Stimulated activated CD4-positive, alpha-beta T cell treated with anti-CD3 and anti-CD28 coated beads, Interleukin-1b, Interleukin-23, amount 100 ng/mL, for 4 hours (primary cell): ENCODE measurements at places on chromosomes 2 and 18.

DNA sequence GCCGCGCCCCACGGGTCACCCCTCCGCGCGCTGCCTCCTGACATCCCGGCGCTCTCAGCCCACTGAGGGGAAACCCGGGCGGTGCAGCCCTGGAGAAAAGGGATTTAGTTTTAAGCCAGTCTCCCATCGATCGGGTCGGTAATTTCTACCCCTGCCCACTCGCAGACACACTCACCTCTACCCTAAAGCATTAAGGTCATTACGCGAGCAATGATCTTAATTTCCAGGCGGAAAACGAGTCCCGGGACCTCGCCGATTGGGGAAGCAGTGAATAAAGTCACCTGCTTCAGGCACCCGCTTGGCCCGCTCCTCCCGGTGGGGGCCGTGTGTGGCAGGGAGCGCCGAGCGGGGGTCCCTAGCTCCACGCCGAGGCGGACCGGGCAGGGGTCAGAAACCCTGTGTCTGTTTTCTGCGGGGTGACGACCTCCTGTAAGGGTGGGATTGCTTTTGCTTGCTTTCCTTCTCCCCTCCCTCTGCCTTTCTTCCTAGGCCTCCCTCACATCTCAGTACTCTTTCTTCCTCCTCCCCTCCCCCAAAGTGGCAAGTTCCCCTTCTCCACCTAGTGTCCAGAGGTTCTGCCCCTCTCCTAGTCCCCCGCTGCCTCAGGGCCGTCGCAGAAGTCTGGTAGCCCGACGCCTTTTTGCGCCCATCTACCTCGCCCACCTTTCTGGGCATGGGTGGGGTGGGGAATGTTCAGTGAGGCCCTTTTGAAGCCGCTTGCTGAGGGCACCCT is 142.6 kb downstream of the MEIS1 start:
- DNase-seq = no peak

DNA sequence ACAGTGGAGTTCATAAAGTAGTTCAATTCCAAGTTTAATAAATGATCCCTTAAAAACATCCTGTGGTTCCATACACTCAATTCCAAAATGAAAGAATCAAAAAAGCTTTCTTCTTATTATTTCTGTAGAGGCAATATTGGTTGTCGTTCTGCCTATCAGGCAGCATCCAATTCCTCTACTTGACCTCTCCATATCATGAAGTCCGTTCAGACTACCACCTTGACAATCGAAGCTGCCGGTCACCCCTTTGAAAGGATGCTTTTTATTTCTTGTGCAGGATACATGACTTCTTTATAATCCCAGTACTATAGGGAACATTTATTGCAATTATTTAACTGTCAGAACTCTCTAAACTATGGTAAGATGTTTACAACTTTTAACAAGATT is 3.3 kb upstream of the KCTD1 start:
- no peak for DNase-seq

GRCh38 chr2:178449700-178450523 is 1.1 kb downstream of the PRKRA start:
- DNase-seq = no peak

DNA sequence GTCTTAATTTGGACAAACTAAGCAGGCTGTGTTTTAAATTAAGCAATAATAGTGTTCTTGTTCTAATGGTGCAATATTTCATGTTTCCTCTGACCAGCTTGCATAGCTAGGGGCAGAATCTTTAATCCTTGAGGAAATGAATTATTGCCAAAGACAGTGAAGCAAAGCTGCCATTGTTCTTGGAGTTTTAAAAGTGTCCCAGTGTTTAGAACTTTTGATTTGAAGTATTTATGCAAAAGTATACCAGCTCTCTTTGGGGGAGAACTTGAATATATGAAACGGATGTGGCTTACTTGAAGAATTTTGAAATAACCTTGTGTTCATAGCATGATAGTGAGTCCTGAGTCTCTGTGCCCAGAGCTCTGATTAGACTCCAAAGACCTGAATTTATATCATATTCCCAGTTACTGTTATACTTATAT is 33.4 kb downstream of the ITGA6 start:
- DNase-seq = no peak
